ENCODE measurements at places on chromosomes 2 and 18.

GRCh38 chr18:76453932-76454331, 41.1 kb downstream of the ZNF516 start:
- DNase-seq = no peak

- no peak for DNase-seq
Observed at GRCh38 chr18:32315881-32316280, 126.0 kb downstream of the MEP1B start.

- DNase-seq = no peak
Observed at GRCh38 chr2:217055624-217056023, 195.8 kb upstream of the TNP1 start.

DNA sequence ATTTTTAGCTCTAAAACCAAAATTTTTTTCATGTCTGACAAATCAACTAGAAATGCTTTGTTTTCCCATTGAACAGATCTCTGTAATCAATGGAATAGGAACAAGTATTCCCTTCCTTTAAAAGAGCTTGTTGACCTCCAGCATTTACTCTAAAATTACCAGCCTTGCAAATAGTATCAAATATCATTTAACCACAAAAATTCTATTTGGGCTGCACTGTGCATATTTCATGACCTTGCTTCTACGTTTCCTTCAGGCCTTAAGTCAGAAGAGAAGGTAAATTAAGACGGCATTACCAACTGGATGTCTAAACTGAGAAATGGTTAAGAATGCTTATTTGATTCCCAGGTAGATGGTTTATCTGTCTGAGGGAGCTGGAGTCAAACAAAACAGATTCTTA, 33.3 kb upstream of the NRXN1 start:
- no peak for DNase-seq

DNA sequence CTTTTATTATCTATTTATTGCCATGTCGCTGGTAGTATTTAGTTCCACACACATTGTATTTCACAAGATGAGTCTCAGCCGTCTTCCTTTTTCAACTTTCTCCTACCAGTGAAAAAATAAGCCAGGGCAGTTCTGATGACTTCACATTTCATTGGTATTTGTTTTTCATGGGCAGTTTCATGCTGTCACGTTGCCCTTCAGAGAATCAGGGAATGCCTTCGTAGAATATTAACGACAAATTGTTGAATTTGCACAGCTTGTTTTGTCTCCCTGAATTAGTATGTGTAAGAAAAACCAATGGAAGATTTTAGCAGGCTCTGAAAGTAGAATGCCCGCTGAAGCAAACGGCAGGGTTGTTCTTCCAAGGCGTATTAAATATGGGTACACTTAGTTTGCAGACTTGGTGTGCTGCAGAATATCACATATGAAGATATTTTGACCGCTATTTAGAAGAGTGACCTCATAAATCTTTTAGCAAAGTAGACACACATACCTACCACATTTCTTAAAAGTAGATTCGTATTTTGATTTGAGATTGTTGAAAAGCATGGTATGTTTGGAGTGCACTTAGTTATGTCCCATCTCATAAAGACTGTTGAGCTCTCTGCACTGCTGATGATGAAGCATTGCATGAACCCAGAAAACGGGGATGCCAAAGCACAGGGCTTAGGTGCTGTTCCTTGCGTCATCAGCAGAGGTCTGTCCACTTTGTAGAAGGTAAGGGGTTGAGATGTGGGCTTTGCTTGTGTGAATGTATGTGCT, 2.9 kb downstream of the NEDD4L start:
- no peak for DNase-seq

DNA sequence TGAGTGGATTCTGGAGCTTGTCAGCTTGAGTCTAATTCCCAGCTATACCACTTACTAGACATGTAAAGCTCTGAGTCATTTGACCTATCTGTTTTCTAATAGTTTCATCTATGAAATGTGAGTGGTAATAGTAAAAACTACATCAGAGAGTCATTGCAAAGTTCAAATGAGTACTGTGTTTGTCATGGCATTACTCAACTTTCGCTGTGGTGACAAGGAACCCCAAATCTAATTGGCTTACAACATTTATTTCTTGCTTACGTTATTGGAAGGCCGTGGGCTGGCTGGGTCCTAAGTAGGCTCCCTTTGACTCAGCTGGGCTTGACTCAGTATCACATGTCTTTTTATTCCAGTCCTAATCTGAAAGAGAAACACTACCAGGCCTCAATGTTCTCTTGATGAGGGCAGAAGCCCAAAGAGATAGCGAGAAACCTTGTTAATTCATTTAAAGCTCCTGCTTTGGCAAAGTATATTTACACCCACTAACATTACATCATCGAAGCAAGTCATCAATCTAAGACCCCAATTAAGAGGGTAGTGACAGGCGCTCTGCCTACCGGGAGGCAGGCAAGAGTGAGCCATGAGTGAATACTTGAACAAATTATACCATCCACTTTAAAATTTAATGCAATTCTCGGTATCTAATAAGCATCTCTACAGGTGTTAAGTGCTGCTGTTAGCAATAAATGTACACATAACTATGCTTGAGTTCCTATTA, 431.8 kb upstream of the SPHKAP start:
- no peak for DNase-seq

GRCh38 chr18:49761771-49762170, 51.6 kb downstream of the ACAA2 start:
- DNase-seq = no peak

DNA sequence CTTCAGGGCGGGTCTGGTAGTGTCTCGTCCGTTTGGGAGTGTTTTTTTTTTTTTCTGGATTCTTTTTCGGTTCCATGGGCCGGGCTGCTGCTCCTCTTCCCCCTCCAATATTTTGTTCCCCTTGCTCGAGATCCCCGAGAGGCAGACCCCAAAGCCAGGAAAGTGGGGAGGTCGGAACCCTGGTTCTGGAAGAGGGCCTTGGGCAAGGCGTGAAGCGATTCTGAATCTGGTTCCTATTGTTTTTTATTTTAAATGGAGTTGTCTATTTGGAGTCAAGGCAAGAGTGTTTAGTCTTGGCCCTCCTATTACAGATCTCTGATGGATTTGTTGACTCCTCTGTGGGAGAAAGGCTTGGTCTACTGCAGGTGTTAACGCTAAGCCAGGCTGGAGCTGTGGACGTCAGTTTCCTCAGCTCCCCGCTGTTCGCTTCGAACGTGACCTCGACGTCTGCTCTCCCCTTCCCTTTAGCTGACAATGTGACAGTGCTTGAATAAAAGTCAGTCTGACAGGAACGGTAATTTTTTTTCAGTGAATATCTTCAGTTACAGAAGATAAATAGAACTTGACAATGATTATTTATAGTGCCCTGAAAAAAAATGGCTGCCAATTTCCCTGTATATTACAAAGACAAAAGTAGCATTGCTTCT, 683 bp upstream of the DNAJC27 start:
- no peak for DNase-seq

GRCh38 chr18:79875531-79875919, 75.9 kb downstream of the SLC66A2 start:
- DNase-seq = no peak

GRCh38 chr2:49416252-49416651, 261.9 kb upstream of the FSHR start:
- DNase-seq = no peak

DNA sequence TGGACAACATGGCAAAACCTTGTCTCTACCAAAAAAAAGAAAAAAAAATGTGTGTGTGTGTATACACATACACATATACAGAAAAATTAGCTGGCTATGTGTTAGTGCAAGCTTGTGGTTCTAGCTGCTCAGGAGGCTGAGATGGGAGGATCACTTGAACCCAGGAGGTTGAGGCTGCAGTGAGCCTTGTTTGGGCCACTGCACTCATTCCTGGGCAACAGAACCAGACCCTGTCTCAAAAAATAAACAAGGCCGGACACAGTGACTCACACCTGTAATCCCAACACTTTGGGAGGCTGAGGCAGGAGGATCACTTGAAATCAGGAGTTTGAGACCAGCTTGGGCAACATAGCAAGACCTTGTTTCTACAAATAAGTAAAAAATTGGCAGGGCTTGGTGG, 2.1 kb downstream of the COQ10B start:
- DNase-seq = no peak

DNA sequence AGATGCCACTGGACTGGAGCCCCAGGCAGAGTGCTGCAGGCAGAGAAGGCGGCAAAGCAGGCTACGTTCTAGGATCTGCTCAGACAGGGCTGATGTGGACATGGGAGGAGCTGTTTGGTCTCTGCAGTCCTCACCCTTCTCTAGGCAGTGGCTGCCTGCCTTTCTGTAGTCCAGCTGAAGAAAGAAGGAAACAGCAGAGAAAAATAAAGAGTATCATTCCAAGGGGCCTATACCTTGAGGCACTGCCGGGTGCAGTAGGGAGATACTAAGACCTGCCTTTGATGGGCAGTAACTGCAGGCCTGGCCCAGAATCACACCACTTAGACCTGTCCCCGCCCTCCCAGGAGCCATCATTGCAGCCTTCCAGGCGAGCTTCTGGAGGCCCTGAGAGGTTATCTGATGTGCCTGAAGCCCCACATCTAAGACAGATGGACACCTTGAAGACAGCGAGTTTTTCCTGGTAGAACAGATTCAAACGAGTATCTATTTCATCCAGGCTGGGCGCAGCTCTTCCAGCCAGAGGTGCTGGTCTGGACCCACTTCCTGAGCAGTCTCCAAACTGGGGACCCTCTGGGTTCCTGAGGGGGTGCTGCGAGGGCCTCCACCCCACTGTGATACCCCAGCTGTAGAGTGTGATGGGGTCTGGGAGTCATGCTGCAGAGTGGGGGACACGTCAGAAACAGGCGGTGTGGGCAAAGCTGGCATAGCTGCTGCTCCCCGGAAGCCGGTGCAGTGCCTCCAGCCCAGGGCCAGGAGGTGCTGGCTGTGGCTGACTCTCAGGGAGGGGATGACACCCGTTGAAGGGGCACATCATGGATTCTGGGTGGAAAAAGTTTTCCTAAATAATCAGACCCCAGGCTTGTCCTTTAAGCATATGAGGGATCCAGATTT, 87.3 kb upstream of the OTOS start:
- DNase-seq = no peak

DNA sequence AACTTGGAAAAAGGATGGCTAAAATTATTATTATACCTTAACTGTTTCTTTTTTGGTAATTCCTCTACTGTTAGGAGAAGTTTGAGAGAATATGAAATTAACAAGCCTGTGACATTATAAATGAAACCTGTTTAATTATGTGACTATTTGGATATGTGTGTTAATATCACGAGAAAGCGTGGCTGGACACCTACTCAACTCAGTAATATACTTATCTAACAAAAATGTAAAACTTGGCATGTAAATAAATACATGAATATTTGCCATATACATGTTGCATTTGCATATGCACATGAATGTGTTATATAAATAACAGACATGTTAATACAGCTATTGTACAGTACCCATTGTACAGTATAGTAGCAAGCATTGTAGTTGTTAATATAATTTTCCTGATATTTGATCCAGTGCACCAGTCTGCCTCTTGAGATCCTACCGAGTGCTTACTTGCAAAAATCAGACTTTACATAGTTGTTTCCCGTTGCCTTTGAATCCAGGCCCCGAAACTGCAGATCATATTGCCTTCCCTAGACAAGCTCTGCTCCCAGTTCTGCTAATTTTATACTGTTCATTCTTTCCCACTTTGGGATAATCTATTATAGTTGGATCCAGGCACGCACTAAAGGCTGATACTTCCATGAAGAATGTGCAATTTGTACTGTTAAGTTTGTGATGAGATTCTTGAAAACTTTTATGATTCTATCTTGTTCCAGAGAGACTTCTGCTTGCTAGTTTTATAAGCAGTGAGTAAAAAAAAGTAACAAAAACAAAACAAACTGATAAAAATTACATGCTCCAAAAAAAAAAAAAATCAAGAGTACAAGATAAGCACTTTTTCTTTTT, 395.6 kb downstream of the ARHGAP15 start:
- DNase-seq = no peak

DNA sequence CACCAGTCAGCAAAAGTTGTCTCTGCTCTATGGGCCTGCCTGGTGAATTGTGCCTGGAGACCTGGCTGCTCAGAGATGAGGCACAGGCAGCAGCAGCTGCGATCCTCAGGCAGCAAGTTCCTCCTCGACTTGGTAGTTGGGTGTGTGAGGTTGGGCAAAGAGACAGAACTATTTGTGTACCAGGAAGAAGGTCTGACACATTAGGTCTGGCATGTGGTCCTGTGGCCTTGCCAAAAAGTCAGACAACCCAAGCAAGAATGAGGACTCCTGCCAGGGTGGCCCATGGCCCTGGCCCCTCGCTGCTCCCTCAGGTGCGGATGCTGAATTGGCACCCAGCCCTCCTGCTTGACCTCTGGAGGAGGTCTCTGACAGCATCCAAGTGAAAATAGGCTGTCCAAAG, 192.7 kb downstream of the DYSF start:
- DNase-seq = no peak

DNA sequence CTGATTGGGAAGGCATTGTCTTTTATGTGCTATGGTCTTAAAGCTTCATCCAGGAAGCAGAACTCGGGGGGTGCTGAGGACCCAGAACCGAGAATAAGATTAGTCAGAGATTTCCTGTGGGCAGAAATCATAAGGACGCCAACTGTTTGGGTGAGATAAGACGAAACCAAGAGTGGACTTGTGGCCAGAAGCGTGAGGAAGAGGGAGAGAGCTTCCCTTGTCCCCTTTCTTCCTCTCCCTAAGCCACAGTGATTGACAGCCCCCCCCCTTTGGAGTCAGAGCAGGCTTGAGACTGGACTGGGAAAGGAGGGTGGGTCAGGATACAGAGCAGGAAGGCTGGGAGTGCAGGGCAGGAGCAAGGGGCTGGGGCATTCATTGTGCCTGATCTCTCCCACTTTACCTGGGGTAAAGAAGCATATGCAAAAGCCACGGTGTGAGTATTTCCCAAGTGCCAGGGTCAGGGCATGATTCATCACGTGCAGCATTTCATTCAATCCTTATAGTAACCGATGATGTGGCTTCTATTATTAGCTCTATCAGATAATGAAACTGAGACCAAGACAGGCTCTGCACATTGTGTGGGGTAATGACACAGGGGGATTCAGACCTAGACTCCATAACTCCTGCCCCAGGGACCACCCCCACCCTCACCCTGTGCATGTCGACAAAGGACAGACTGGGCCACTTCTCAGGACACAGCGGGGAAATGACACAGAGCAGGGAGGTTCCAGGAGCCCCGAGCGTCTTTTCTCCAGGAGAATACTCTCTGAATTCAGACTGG, 3.0 kb upstream of the IL1RN start:
- no peak for DNase-seq

DNA sequence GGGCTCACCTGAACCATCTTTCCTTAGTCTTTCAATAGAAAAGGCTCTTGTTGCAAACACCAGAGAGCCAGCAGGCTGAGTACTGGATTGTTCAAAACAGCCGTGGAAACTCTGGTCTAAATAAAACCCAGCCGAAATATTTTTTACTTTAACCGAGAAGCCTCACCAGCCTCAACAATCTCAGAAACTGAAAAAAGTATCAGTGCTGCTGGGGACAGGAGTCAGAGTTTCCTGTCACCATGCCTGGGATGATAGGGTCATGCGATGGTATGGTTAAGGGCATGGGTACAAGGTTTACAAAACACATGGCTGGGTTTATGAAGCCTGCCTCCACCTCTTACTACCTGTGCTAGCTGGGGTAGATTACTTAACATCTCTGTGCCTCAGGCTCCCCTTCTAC, 55.3 kb upstream of the FZD7 start:
- DNase-seq = no peak

DNA sequence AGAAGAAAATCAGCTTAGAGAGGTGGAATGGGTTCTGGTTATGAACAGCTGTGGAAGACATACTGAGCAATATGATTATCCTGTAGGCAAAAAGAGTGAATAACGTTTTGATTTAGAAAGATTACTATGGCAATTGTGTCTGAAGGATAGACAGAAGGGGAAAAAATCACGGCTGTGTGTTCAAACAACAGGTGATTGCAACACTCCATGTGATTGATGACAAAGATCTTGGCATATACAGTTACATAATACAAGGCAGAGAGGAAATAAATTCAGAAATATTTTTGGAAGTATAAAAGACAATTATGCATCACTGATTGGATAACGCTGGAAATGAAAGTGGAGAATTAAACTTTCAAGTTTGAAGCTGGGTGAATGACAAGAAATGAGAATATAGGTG, 58.5 kb upstream of the KCNJ3 start:
- no peak for DNase-seq
